ENCODE measurements at places on chromosomes 1 and 21.

DNA sequence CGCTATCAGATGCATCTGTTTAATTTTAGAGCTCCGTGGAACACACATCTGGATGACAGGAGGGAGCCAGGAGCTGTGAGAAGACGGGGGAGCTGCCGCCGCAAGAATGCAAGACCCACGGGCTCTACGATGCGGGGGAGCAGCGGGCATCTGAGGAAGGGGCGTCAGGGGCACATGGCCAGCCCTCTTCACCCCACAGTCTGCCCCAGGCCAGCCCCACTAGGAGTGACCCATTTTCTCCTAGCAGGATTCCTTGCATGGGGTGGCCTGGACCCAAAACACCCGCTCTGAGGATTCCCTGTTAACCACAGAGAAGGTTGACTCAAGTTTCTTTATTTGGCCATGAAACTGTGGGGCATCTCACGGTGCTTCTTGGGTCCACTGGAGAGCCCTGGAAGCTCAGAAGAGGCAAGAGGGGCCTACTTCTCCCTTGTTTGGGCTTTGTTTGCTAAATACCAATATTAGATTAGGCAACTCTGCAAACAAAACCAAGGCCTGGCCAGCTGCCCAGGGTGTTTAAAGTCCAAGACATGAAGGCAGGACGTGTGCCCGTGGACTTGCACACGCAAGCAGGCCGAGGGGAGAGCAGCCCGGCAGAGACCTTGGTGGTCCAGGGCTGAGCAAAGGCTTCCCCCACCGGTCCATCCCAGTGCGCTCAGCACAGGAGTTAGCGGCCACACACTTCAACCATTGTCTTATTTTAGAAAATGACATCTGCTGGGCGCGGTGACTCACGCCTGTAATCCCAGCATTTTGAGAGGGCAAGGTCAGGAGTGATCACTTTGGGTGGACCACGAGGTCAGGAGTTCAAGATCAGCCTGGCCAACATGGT, 89.8 kb downstream of the DHRS3 start:
- DNase-seq = no peak

GRCh38 chr1:220164517-220164916, 70.6 kb downstream of the IARS2 start:
- DNase-seq = no peak

GRCh38 chr1:150973836-150974579, 627 bp downstream of the CERS2 start:
- no peak for DNase-seq

DNA sequence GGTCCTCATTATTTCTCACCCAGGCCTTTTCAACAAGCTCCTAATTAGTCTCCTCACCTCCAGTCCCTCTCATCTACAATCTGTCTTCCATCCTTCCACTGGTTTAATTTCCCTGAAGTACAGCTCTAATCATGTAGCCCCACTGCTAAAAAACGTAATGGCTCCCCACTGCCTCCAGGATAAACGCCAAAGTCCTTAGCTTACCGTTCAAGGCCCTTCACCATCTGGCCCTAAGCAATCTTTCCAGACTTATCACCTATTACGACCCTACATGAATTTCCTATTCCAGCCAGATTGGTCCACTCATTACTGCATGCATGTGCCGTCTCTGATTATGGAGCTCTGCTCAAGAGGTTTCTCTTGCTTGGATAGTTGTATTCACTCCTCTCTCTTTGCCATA, 83.1 kb upstream of the DAB1 start:
- no peak for DNase-seq

- DNase-seq = no peak
Measured at GRCh38 chr1:217137210-217137881, 414.1 kb upstream of the ESRRG start.

DNA sequence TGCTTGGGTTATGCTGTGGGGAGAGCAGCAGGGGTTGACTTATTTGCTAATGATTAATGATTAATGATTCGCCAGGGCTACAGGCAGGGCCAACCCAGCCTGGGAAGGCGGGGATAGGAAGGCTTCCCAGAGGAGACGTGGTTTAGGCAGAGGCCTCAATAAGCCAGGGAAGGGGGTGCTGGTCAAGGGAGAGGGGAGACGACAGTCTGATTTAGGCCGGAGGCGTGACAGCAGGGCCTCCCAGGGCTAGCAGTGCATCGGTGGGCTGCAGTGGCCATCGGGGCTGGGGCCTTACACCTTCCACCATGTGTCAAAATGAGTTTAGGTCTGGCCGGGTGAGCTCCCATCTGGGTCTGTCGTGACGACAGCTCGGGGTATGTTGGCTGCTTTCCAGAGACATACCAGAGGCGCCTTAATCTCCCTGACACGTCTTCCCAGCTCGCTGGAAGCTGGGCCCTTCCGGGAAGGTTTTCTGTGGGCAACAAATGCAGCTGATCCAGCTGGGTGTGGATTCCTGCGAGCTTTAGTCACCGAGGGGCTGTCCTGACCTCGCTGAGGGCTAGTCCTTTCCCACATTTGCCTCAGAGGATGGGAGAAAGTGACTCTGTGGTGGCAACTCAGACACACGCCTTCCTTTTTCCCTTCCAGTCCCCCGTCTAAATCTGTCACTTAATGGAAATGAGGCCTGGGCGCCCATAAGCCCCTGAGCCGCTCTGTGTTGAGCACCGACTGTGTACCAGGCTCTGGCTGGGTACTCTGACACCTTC, 3.7 kb upstream of the SLC1A7 start:
- DNase-seq = no peak

DNA sequence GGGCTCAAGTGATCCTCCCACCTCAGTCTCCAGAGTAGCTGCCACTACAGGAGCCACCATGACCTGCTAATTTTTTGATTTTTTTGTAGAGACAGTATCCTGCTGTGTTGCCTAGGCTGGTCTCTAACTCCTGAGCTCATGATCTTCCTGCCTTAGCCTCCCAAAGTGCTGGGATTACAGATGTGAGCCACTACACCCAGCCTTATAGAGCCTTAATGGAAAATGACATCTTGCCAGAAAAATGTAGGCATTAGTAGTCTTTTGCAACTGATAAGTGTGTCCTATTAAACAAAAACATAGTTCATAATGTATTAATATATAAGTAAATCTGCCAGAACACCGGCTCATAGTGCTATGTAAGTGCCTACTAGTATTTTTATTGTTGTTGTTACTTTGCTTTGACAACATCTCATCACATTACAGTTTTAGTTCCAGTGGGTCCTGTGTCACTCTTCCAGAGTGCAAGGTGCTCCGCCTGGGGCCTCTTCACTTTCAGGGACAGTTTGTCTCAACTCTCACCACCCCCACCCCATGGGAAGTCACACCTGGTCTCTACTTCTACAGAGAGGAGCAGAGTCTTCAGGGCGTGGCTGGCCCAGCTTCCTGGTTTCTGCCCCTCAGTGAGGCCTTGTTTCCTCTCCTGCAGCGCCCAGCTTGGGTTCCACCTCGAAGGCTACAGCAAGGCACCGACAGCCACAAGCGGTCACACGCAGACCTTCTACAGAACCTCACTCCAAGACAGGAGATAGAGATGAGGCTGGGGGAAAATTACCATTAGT, 30.1 kb downstream of the RHOU start:
- DNase-seq = no peak

DNA sequence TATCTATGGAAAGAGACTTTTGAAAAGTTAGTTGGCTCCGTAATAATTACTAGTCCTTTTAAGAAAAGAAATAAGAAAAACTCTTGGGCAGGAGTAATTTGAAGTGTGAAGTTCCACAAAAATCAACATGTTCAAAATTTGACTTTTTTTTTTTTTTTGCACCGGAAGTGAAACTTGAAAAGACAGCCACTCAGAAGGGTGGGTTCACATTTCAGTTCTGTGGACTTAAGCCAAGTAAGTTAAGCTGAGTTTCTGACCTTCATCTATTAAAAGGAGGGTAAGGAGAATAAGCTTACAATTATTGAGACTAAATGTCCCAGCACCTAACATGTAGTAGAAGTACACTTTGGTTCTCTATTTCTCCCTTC, 11.0 kb downstream of the RO60 start:
- DNase-seq = no peak

GRCh38 chr1:116020668-116021272, 44.5 kb downstream of the SLC22A15 start:
- no peak for DNase-seq
